ENCODE measurements at places on chromosomes 11 and 22. TPM values are rescaled to one million over a fixed set of nuclear protein-coding genes. Genes with fewer than 3 reads are reported as not detected.

- H3K4me1 ChIP-seq: no peaks in the 10 kb centered on the region
- H3K27me3 ChIP-seq: peaks cover 3% of the 10 kb centered on the region
- H3K36me3 ChIP-seq: no peaks in the 10 kb centered on the region
- H3K27ac ChIP-seq: no peak overlapping the region
- H3K4me3 ChIP-seq: no peak overlapping the region
Measured at GRCh38 chr11:34840736-34841386, 75.3 kb downstream of the APIP start.

DNA sequence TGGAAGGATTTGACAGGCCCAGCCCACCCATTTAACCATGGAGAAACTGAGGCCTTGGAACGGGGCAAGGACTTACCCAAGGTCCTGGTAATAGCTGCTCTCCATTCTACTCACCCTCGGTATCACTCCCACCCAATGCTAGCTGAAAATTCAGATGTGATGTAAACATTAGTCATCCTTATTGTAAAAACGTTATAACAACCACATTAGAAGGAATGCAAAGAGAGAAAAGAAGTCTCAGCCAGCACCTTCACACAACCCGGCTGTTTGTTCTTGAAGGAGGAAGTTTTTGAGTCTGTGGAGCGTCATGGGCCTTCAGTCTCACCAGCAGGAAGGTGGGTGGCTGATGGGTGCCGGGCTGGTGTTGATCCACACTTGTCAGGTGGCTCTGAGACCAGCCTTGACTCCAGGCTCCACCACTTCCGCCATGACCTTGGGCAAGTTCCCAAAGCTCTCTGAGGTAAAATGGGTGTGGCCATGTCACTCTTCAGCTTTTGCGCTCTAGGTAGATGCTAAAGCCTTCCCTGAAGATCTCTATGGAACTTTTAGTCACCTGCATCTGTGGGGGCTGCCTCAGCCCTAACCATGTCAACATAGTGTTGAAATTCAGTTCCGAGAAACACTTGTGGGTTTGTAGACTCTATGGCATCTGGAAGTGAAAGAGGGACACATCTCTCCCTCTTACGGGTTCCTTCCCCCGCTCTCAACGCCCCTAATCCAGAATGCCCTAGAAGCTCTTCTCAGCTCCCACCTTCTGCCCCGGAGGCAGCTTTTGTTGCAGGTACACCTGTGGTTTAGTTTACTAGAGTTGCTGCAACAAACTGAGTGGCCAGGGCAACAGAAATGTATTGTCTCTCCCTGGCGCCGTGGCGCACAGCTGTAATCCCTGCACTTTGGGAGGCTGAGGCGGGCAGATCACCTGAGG is 14.8 kb downstream of the CD6 start:
- H3K4me1 ChIP-seq: peaks cover 42% of the 10 kb centered on the region
- H3K4me3 ChIP-seq: no peak overlapping the region
- H3K27me3 ChIP-seq: no peaks in the 10 kb centered on the region
- peak overlapping the region; percentile 61 for H3K27ac ChIP-seq
- peak; percentile 65 for DNase-seq

The SUSD2 gene
- 0.48 TPM for polyA plus RNA-seq

The DBX1 gene
- polyA plus RNA-seq: not detected

GRCh38 chr22:34414467-34415440 is 494.5 kb upstream of the LARGE1 start:
- no peak overlapping the region for H3K27ac ChIP-seq
- no peak overlapping the region for H3K4me3 ChIP-seq
- H3K27me3 ChIP-seq: no peaks in the 10 kb centered on the region
- DNase-seq: peak; percentile 3
- H3K36me3 ChIP-seq: no peaks in the 10 kb centered on the region

DNA sequence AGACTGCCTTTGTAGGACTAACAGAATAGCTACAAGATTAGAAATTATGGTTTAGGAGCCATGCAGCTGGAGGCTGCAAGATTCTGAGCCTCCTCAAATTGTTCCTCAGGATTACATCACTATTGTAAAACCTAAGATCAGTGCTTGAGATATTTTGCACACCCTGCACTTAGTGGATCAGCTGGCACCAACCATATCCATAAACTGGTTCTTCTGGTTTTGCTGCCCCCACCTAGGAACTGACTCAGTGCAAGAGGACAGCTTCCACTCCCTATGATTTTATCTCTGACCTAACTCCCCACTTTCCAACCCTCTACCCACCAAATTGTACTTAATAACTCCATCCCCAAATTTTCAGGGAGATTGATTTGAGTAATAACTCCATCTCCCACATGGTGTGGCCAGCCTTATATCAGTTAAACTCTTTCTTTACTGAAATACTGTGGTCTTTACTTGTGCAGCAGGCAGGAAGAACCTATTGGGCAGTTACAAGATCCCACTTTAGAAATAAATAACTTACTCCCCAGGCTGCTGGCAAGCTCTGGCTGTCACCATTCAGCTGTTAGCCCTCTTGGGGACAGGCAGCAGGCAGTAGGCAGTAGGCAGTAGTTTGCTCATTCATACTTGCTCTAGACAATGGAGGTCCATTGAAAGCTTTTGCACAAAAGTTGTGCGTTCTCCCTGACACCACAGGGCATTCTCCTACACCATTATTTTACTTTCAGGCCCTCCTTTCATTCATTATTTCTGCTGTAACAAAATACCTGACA is 119.0 kb downstream of the SLC17A6 start:
- no peak overlapping the region for H3K4me3 ChIP-seq
- no peaks in the 10 kb centered on the region for H3K27me3 ChIP-seq
- no peak for DNase-seq
- H3K27ac ChIP-seq: no peak overlapping the region

GRCh38 chr11:30423279-30423648 is 100.4 kb downstream of the ARL14EP start:
- no peaks in the 10 kb centered on the region for H3K36me3 ChIP-seq
- H3K27me3 ChIP-seq: no peaks in the 10 kb centered on the region
- DNase-seq: no peak
- no peak overlapping the region for H3K4me3 ChIP-seq

- H3K36me3 ChIP-seq: peaks cover 4% of the 10 kb centered on the region
- DNase-seq: no peak
- peak overlapping the region; percentile 97 for H3K27ac ChIP-seq
- peak overlapping the region; percentile 63 for H3K4me3 ChIP-seq
- H3K4me1 ChIP-seq: peaks cover 56% of the 10 kb centered on the region
- H3K27me3 ChIP-seq: no peaks in the 10 kb centered on the region
Measured at GRCh38 chr11:65415499-65416340, 6.9 kb upstream of the NEAT1 start.

The NCAM1 gene
- polyA plus RNA-seq: not detected

DNA sequence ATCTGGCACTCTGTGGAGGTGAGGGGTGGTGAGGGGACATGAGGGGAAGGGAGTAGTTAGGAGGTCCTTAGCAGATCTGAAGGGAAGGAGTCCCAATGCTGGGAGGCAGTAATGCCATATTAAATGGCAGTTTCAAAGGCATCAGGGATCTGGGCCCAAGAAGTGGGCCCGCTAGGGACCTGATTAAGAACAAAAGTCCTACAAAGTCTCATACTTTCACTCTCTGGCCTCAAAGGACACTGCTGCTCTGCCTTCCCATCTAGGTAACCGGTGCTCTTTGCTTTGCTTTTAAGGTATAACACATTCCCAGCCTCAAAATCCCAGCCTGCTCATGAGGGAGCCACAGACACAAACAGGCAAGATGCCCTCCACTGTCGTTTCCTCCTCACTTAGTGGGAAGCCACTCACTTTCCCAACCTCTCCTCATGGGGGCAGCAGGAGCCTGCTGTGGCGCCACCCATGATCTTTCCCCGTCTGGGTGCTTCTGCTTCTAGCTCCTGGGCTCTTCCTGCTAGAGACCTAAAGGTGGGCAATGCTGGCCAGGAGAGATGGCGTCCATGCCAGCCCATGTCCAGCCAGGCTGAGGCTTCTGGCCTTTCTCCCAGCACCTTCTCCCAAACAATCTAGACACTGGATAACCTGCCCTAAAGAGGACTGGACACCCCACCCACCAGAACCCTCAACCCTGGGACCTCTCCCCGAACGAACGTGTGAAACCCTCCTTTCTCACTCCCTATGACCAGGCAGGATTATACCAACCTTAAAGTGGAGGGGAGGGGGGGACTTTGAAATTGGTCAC is 68.3 kb downstream of the PLEKHA7 start:
- peak; percentile 51 for DNase-seq
- no peak overlapping the region for H3K4me3 ChIP-seq
- no peaks in the 10 kb centered on the region for H3K27me3 ChIP-seq

DNA sequence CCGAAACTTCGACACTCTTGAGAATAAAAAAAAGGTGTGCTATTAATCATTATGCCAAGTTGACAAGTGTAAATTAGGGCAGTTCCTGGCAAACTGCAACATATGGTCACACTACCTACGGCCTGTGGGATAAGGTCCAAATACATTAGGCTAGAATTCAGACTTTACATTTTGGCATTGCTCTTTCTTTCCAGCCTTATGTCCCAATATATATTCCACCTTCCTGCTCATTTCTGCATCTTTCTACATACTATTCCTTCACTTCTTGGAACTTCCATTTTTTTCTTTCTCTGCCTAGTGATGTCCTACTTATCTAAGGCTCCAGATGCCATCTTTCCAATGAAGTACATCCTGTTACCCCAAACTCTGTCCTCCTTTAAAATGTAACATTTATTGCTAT is 577.2 kb downstream of the LRRC4C start:
- H3K36me3 ChIP-seq: no peaks in the 10 kb centered on the region
- H3K4me3 ChIP-seq: no peak overlapping the region
- no peak for DNase-seq
- no peaks in the 10 kb centered on the region for H3K27me3 ChIP-seq

DNA sequence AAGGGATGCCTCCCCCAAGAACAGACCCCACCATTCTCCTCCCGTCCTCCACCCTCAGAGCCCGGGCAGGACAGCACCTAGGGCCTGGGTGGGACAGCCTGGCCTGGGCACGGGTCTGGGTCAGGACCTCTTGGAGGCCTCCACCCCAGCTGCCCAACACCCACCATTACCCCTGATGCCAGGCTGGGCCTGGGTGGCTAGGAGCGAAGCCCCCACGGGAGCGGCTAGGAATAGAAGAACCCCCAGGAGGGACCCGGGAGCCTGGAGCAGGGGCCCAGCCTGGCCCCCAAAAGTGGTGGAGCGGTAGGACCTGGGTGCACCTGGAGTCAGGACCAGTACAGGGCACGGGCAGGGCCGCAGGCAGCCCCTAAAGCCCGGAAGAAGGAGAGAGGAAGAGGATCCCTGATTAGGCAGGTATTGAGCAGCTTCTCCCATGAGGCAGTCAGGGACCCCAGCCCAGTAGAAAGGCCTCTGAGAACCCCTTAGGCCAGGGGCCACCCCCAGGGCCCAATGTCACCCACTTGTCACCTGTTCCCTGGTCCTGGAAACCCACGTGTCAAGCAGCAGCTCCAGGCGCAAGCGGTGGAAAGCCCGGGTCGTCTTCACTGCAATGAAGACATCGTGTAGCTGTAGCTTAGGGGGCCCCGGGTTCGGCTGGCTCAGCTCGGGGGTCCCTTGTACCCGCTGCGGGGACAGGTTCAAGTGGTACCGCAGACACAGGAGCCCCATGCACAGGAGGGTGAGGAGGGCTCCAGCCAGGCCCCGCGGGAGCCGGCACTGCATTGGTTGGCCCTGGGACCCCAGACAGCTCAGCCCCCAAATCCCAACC is 575 bp downstream of the MFNG start:
- H3K36me3 ChIP-seq: no peaks in the 10 kb centered on the region
- peaks cover 47% of the 10 kb centered on the region for H3K4me1 ChIP-seq
- peak; percentile 58 for DNase-seq
- H3K27me3 ChIP-seq: no peaks in the 10 kb centered on the region
- peak overlapping the region; percentile 93 for H3K27ac ChIP-seq
- peak overlapping the region; percentile 63 for H3K4me3 ChIP-seq

The ASRGL1 gene
- 1.3 TPM for polyA plus RNA-seq

The FDXACB1 gene
- polyA plus RNA-seq: 5.4 TPM

DNA sequence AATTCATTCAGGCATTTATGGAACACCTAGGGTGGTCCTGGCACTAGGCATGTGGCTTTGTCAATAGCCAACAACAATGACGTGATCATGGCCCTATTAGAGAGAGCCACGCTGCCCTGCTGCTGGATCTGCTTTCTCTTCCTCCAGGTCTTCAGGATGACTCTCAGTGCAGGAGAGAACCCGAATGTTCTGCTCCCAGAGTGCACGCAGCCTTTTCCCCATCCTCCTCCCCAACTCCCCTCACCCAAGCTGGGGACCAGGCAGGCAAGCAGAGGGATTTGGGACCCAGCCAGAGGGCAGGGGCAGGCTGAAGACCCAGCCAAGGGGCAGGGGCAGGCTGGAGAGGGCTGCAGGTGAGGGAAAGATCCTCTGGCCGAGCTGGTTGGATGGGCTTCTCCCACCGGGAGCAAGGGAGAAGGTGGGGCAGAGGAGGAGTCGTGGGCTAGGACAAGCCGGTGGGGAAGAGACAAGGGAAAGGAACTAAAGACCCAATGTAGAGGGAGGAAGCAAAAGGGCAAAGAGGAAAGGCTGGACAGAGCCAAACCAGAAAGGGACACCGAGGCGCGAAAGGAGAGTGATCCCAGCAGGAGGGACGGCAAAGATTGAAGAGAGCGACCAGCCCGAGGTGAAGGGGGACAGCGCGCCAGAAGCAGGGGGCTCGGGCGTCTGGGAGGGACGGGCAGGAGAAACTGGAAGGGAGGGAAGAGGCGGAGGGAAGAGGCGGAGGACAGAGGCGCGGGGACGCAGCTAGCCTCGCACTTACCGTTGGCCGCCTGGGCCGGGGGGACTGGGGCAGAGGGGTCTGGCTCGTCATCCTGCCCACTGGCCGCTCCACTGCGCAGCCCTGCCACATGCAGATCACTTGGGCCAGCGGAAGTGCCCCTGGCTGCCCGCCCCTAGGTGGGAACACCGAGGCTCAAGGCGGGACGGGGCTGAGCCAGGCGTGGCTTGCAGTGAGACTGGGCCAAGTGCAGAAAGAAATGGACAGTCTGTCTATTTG is at the start of gene KCTD14:
TSS of gene KCTD14 (minus strand) at position 880 of the 1,000 bp plus-strand sequence. CDS start at position 853, 27 bp downstream.
- H3K27ac ChIP-seq: no peak within 1 kb of the TSS
- H3K36me3 ChIP-seq: no peaks in the 10 kb centered on the region
- DNase-seq: no peak
- no peak within 1 kb of the TSS for H3K4me3 ChIP-seq
- H3K27me3 ChIP-seq: no peaks in the 10 kb centered on the region

- H3K4me3 ChIP-seq: no peak overlapping the region
- H3K36me3 ChIP-seq: peaks cover 5% of the 10 kb centered on the region
- no peak for DNase-seq
- H3K27me3 ChIP-seq: no peaks in the 10 kb centered on the region
- no peak overlapping the region for H3K27ac ChIP-seq
Measured at GRCh38 chr11:6583584-6583983, 19.8 kb downstream of the RRP8 start.

The P4HA3 gene
- not detected for polyA plus RNA-seq

- H3K4me1 ChIP-seq: no peaks in the 10 kb centered on the region
- no peaks in the 10 kb centered on the region for H3K36me3 ChIP-seq
- no peak overlapping the region for H3K4me3 ChIP-seq
- H3K27me3 ChIP-seq: no peaks in the 10 kb centered on the region
- H3K27ac ChIP-seq: no peak overlapping the region
Measured at GRCh38 chr11:3225826-3226750, 6.1 kb downstream of the MRGPRE start.

GRCh38 chr11:77069969-77070582 is 3.3 kb downstream of the CAPN5 start:
- no peaks in the 10 kb centered on the region for H3K27me3 ChIP-seq
- H3K4me3 ChIP-seq: no peak overlapping the region
- peaks cover 23% of the 10 kb centered on the region for H3K4me1 ChIP-seq
- H3K36me3 ChIP-seq: no peaks in the 10 kb centered on the region
- no peak overlapping the region for H3K27ac ChIP-seq
- no peak for DNase-seq
